ENCODE measurements at places on chromosomes 5 and 9.

DNA sequence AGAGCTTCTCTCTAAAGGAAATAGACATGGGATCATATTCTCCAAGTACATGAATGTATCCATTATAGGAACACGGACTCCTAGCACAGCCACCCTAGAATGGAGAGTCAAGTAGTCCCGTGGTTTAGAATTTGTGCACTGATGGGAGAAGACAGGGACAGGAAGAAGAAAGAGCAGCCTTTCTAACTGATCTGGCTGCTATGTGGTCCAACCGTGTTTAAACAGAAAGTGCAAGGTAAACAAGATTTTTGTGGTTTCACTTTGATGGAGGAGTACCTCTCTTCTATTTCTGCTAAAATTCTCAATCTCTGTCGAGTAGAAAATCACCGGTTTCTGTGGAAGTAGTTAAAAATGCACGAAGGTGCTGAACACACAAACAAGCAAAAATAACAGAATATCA lies 171.3 kb downstream of the ST8SIA4 start:
- DNase-seq: no peak

- no peak for DNase-seq
These were observed 588.6 kb upstream of the MEF2C start for GRCh38 chr5:89471541-89471940.

GRCh38 chr9:106964329-106964728 lies 101.4 kb downstream of the ZNF462 start:
- DNase-seq: no peak

DNA sequence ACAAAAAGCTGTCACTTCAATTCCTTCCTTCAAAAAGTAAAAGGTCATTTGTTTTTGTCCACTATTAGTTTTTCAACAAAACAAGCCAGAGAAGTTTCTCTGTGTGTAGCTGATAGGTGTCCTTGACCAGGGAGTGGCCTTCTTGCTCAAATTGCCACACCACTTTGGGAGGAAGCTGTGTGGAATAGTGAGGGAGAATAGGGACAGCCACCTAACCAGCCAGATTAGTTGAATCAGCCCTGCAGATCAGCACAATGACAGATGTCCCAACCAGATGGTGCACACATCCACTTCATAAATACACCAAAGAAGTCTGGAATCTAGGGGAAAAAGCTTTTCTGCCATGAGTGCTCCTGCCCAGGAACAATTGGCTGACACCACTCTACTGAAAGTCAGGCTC lies 37.2 kb downstream of the NREP start:
- no peak for DNase-seq

GRCh38 chr5:68214482-68215207 lies 911 bp upstream of the PIK3R1 start:
- no peak for DNase-seq

DNA sequence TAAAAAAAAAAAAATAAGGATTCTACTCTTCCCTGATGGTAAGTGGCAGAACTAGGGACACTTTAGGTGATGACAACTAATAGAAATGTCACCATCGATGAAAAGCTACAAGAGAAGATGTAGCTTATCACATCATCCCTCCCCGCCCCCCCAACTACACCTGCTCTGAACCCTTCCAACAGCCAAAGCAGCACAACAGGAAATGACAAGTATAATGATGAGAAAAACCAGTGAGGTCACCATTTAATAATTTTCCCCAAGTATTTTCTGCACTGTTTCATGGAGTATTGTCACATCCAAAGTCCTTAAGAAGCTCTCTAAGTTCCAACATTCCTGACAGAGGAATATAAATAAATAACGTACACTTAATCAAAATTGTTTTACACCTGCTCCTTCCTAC lies 221.4 kb downstream of the EFNA5 start:
- DNase-seq: no peak

- no peak for DNase-seq
These were observed 119.6 kb downstream of the SEC61B start for GRCh38 chr9:99341686-99342085.

- no peak for DNase-seq
These were observed 116.6 kb upstream of the MAP3K1 start for GRCh38 chr5:56698463-56699381.

DNA sequence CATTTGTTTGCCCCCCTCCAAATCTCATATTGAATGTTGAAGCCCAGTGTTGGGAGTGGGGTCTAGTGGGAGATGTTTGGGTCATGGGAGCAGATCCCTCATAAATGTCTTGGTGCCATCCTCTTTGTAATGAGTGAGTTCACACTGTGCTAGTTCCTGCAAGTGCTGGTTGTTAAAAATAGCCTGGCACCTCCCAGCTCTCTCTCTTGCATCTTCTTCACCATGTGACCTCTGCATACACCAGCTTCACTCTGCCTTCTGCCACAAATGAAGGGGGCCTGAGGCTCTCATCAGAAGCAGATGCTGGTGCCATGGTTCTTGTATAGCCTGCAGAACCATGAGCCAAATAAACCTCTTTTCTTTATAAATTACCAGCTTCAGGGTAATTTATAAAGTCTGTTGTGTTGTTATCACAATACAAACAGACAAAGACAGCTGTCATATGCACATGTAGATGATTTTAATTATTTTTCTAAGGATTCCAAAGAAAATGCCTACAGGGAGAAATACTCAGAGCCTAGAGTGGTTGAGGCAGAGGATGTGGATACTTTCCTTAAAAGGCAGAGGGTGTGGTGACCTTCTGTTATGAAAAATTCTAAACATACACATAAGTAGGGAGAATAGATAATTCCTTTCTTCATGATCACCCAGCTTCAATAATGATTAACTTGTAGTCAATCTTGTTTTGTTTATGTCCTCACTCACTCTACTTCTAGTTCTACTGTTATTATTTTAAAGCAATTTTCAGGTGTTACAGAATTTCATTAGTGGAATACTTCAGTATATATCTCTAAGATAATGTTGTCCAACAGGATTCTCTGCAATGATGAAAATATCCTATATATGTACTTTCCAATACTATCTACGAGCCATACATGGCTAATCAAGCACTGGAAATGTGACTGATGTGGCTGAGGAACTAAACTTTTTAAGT lies 75.1 kb upstream of the RANBP6 start:
- no peak for DNase-seq

- DNase-seq: no peak
These were observed 22.3 kb upstream of the GABRP start for GRCh38 chr5:170761048-170761707.

Measured in mammary epithelial cell (primary cell).